Stimulated activated CD4-positive, alpha-beta T cell treated with anti-CD3 and anti-CD28 coated beads, Interleukin-12 subunit alpha, Interleukin-12 subunit beta, amount 100 ng/mL, for 48 hours (primary cell): ENCODE measurements at places on chromosomes 4 and X.

DNA sequence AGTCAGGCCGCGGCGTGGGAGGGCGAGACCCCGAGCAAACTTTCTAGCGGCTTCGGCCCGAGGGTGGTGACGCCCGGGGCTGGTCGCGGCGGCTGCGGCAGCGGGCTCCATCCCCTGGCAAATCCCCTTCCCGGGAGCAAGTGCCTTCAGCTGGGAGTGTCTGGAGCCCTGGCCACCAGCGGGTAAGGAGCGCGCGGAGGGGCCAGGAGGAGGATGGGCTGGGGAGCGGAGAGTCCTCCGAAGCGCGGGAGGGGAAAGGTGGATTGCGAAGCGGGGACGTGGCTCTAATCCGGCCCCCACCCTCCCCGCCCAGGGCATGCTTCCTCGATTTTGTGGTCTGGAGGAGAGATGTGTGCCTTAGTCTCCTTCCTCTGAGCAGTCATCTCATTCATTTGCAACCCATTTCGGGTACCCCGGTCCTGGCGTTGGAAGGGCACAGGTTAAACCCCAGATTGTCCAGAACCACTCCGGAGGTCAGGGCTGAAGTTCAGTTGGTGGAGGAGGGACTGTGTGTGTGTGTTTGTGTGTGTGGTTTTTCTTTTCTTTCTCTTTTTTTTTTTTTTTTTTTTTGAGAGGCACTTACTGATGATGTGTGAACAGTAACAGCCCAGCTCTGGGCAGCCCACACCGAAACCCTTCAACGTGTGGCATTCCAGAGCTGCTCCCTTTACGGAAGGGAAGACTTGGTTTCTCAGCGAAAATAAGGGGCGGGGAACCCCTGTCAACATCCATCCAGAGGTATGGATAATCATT is 516 bp downstream of the SGMS2 start:
- DNase-seq = no peak

DNA sequence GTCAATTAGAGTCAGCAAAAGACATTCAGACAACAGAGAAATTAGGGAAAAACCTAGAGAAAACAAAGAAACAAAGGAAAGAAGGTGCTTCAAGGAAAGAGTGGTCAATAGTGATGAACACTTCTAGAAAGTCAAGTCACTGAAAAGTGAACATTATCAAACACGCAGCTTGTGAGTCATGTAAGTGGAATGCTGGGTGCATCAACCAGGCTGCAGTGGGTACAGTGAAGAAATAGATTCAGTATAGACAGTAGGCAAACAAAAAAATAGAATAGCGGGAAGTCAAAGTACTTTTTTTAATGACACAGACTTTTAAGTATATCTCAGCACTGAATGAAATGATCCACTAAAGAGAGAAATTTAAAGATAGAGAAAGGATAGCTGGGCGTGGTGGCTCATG is 245.8 kb downstream of the ARHGAP24 start:
- DNase-seq = no peak

- no peak for DNase-seq
Measured at GRCh38 chr4:175678451-175678850, 133.6 kb downstream of the GPM6A start.

- no peak for DNase-seq
Measured at GRCh38 chrX:42739258-42739657, 38.7 kb downstream of the PPP1R2C start.

DNA sequence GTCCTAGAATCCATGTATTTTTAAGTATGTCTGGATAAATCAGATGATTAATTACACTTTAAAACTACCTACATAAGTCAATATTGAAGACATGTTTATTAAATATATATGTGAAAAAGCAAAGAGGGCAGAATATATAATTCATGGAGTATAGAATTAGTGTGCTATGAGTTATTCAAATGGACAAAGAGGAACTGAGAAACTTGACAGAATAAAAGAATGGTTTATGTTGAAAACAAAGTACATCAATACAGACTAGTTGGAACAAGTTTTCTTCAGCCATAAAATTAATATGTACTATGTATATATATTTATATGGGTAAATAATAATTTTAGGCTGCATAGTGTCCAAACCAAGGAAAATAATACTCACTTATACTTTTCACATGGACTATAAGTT is 173.5 kb downstream of the NPFFR2 start:
- no peak for DNase-seq

DNA sequence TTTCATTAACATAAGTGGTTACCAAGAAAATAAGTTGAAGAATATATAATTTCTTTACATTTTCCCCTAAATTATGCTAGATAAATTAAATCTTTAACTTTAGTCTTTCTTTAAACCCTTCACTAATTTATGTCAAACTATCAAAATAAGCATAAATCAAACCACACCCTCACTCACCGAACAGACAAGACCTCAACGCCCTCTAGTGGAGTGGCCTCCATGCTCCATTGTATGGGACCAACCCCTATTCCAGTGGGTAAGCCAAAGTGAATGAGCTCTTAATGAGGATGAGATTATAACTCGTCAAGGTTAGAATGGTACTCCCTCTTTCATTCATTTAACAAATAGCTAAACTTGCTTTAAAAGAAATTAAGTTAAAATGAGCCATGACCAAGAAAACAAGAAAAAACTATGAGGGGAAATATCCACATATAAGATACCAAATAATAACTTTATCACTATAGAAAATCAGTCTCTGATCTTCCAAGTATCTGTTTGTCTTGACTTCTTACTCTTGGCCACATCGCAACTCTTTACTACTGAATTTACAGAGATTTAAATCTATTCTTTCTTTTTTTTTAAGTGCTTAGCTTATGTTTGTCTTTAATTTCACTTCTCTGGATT is 15.6 kb upstream of the BBS12 start:
- DNase-seq = peak; percentile 68

DNA sequence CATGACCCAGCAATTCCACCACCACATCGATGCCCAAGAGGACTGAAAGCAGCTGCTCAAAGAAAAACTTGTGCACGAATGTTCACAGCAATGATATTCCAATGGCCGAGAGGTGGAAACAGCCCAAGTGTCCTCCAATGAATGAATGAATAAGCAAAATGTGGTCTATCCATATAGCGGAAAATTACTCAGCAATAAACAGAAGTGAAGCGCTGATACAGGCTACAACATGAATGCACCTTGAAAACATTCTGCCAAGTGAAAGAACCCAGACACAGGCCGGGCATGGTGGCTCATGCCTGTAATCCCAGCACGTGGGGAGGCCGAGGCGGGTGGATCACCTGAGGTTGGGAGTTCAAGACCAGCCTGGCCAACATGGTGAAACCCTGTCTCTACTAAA is 5.2 kb upstream of the SLC2A9 start:
- no peak for DNase-seq

- no peak for DNase-seq
Measured at GRCh38 chr4:65973186-65973585, 302.9 kb upstream of the EPHA5 start.

DNA sequence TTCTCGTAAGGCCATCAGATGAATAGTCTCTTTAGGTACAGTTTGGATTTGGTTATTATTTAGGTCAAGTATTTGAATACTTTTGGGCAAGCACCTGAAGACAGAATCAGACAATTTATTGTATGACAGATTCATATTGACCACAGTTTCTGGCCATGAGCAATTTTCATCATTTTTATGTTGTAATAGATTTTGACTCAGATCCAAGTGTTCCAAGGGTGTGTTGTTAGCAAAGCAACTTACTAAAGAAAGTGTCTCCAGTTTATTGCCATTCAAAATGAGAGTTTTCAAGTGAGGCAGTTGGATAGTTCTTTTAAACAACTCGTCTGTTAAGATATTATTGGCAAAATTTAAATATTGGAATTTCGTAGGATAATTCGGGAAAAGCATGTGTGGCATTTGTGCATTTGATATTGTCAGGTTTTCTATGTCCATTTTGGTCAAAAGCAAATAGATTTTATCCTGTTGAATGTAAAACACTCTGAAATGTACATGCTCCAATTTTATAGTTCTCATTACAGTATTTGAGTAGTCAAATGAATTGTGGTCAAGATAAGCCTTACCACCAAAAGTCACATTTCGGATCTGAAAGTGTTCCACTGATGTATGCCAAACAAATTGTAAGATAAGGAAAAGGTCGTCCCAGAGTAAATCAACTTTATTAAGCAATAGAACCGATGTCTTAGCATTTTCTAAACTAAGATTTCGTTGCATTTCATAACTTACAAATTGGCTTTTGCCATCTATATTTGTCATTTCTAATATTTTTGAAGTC is 8.4 kb downstream of the TLR10 start:
- no peak for DNase-seq

- no peak for DNase-seq
Measured at GRCh38 chrX:10753116-10753515, 132.7 kb upstream of the MID1 start.

DNA sequence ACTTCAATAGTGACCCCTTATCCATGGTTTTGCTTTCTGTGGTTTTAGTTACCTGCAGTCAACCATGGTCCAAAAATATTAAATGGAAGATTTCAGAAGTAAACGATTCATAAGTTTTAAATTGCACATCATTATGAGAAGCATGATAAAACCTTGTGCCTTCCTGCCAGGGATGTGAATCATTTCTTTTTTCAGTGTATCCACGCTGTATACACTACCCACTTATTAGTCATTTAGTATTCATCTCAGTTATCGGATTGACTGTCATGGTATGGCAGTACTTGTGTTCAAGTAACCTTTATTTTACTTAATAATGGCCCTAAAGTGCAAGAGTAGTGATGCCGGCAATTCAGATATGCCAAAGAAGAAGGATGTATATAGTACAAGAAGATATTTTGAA is 37.7 kb upstream of the TASL start:
- DNase-seq = no peak

DNA sequence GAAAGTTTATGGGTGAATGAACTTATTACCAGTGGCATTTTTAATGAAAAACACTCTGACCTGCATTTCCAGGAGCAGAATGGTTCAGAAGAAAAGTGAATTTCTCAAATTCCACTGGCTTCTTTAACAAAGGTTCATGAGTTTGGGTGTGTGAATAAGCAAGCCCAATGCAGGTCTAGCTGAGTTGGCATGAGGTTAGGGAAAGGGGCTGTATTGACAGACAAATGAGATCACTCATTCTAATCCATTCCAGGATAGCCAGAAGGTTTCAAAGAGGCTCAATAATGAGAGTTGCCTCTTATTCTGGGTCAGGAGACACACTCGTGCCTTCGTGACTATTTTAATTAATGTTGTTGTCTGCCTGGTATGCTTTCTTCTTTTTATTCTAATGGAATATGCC is 43.7 kb upstream of the NPY2R start:
- DNase-seq = no peak

DNA sequence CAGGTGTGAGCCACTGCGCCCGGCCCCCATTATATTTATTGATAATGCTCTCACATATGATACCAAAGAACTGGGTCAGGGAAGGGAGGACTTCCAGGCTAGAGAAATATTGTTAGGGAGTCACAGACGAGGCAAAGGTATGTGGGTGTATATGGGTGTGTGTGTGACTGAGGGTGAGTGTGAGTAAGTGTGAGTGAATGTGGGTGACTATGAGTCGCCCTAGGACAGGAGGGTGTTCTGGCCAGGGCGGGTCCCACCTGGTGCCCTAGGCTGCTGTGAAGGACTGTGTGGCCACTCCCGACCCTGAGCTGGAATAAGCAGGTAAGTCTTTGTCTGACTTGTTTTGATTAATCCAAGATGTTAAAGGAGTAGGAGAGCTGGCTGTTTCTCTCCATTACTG is 34.4 kb downstream of the RWDD4 start:
- DNase-seq = no peak

DNA sequence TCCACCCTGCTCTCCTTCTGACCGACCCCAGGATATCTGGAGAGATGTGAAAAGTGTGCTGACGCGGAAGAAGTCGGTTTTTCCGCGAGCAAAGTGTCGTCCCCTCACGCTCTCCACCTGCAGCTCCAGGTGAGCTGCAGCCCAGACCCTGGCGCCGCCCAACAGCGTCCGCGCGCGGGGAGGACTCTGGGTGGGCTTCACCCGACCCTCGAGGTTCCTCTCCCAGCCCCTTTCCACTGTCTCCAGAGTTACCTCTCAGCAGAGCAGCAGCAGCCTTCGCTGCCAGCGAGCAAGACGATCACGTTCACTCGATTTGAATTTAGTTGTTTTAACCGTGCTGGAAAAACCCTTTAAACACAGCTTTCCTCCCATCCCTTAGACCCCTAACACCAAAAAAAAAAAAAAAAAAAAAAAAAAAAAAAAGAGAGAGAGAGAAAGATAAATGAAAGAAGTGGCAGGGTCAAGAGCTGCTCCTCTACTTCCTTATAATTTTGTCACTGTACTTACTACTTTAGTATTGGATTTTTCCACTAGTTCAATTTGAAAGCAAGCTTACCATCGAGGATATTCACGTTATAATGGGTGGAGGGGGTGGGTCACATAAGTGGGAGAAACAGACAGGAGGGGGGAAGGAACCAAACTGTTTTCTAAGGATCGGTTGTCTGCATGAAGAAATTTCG is 758 bp upstream of the NR3C2 start:
- DNase-seq = no peak

DNA sequence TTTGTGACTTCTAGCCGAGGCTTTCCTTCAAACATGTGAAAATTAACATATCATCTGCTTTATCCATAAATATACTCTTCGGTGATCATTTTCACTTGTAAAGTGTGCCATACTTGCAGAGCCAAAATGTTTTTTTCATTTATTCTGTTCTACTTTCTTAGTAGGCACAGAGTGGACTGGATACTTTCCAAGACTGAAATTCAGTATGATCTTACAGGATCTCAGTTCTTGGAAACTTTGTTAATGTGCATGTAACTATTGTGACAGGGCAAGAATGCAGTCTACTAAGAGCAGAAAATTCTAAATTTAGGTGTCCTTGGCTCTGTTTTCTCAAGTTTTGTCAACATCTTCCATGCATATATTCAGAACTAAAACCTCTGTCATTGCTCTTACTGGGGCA is 284.9 kb downstream of the TEX13A start:
- DNase-seq = no peak

- no peak for DNase-seq
Measured at GRCh38 chr4:125956276-125956675, 641.5 kb downstream of the FAT4 start.

- no peak for DNase-seq
Measured at GRCh38 chr4:89586864-89587263, 250.1 kb downstream of the SNCA start.

GRCh38 chr4:56772134-56772533 is 49.4 kb downstream of the SPINK2 start:
- DNase-seq = no peak

GRCh38 chr4:7823416-7823824 is 116.2 kb downstream of the AFAP1 start:
- no peak for DNase-seq

GRCh38 chrX:154350429-154351182 is 23.8 kb downstream of the FLNA start:
- no peak for DNase-seq

- no peak for DNase-seq
Measured at GRCh38 chr4:143581331-143581946, 67.9 kb downstream of the SMARCA5 start.

GRCh38 chr4:95167805-95168204 is 381.0 kb downstream of the UNC5C start:
- DNase-seq = no peak
